ENCODE measurements at places on chromosomes 2 and 18. TPM values are rescaled to one million over a fixed set of nuclear protein-coding genes. Genes with fewer than 3 reads are reported as not detected.

PRKAG3 gene
- not detected for total RNA-seq

CHRND gene
- total RNA-seq: not detected

CYP1B1 gene
- 4.5 TPM for total RNA-seq

SLC9A4 gene
- not detected for total RNA-seq

TRAK2 gene
- 16.5 TPM for total RNA-seq

CCDC85A gene
- total RNA-seq: 0.31 TPM

ITGA6 gene
- 35.8 TPM for total RNA-seq

RGPD4 gene
- not detected for total RNA-seq

MOCOS gene
- total RNA-seq: 2.9 TPM

HRH4 gene
- total RNA-seq: not detected

PIGN gene
- total RNA-seq: 9.8 TPM

GNLY gene
- total RNA-seq: not detected

EVA1A gene
- total RNA-seq: 8.3 TPM

PDCD1 gene
- total RNA-seq: 0.02 TPM

THADA gene
- total RNA-seq: 21.7 TPM

BOD1L2 gene
- not detected for total RNA-seq

TNFRSF11A gene
- total RNA-seq: 7.1 TPM

CABLES1 gene
- total RNA-seq: 14.0 TPM

ACTR1B gene
- total RNA-seq: 43.8 TPM

ABCB11 gene
- 0.01 TPM for total RNA-seq

SRD5A2 gene
- total RNA-seq: 0.02 TPM

YIPF4 gene
- 49.9 TPM for total RNA-seq

NXPH2 gene
- not detected for total RNA-seq

PDE1A gene
- total RNA-seq: 0.17 TPM

TEKT4 gene
- not detected for total RNA-seq

MYO5B gene
- total RNA-seq: 8.0 TPM

MYOM1 gene
- total RNA-seq: 0.31 TPM

LTBP1 gene
- 42.1 TPM for total RNA-seq

ARHGAP15 gene
- not detected for total RNA-seq

SLC5A7 gene
- total RNA-seq: not detected

REG3A gene
- not detected for total RNA-seq

GALNT14 gene
- 43.5 TPM for total RNA-seq

HOXD3 gene
- total RNA-seq: 0.11 TPM

SLC39A10 gene
- 17.4 TPM for total RNA-seq

APCDD1 gene
- total RNA-seq: 0.06 TPM

PLGLB1 gene
- 0.44 TPM for total RNA-seq

TFCP2L1 gene
- 29.7 TPM for total RNA-seq

CAB39 gene
- 58.5 TPM for total RNA-seq

CCDC74B gene
- total RNA-seq: 6.4 TPM

CFAP221 gene
- total RNA-seq: 0.14 TPM

RPE gene
- 81.2 TPM for total RNA-seq

C2orf76 gene
- total RNA-seq: 10.6 TPM

PLB1 gene
- 1.9 TPM for total RNA-seq

RBM43 gene
- total RNA-seq: 3.1 TPM

KCNJ13 gene
- total RNA-seq: not detected

UGT1A6 gene
- 0.72 TPM for total RNA-seq

Data from A549 treated with AZD2906 at 1 μM for 4 hours (cell line).